ENCODE measurements at places on chromosomes 7 and 10. TPM values are rescaled to one million over a fixed set of nuclear protein-coding genes. Genes with fewer than 3 reads are reported as not detected.

DNA sequence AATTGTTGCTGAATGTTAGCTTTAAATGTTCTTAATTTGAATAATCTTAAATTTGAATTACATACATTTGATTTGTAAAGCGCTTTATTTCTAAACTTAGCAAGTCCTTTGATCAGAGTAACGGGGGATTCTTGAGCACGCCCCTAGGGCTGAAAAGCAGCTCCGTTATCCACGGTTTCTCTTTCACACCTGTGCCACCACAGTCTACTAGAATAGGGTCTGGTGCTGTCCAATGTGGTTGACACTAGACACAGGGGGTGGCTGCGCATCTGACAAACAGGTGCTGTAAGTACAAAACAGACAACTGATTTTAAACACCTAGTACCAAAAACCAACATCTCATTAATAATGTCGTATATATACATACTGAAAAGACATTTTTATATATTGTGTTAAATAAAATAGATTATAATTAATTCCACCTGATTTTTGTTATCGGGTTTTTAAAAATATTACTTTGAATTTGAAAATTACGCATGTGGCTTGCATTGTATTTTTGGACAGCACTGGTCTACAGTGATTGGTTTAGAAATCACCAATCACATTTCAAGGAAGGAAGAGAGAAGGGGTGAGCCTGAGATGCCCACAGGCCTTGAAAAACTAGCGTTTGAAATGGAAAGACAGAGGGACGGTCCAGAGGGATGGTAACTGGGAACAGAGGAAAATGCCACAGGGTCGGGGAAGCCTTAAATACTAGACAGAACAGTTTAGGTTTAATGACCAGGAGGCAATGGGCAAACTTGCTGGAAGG lies 7.3 kb downstream of the SEPHS1 start:
- peaks cover 59% of the 10 kb centered on the region for H3K36me3 ChIP-seq
- no peaks in the 10 kb centered on the region for H3K27me3 ChIP-seq
- DNase-seq: peak; percentile 66
- H3K4me1 ChIP-seq: peaks cover 40% of the 10 kb centered on the region

- H3K4me1 ChIP-seq: peaks cover 20% of the 10 kb centered on the region
- peaks cover 19% of the 10 kb centered on the region for H3K36me3 ChIP-seq
- DNase-seq: no peak
- H3K27ac ChIP-seq: no peak overlapping the region
- no peak overlapping the region for H3K4me3 ChIP-seq
- no peaks in the 10 kb centered on the region for H3K27me3 ChIP-seq
Observed at GRCh38 chr7:140136073-140136472, 40.7 kb downstream of the KDM7A start.

GRCh38 chr10:89377705-89378637 lies at the start of gene IFIT1B:
IFIT1B (plus strand) TSS chr10:89378056; CDS start chr10:89378136, 80 bp downstream.
- no peak within 1 kb of the TSS for H3K27ac ChIP-seq
- no peaks in the 10 kb centered on the region for H3K36me3 ChIP-seq
- no peak within 1 kb of the TSS for H3K4me3 ChIP-seq
- no peak for DNase-seq

DNA sequence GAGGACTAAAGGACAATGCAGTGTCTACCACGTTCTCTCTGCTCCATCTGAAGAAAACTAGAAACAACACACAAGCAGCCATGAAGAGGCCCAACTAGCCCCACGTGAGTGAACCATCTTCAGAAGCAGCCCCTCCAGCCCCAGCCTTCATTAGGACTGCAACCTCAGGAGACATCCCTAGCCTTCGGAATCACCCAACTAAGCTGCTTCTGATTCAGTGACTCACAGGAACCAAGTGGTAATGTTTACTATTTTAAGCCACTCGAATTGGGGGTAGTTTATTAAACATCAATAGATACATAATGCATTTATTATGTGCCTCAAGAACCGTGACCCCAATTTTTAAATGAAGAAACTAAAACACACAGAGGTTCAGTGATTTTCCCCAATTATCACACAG lies 22.6 kb downstream of the ARHGAP12 start:
- H3K27ac ChIP-seq: no peak overlapping the region
- no peaks in the 10 kb centered on the region for H3K27me3 ChIP-seq
- H3K4me1 ChIP-seq: peaks cover 25% of the 10 kb centered on the region

Gene GTPBP4
- total RNA-seq: 119 TPM

Gene SORCS1
- not detected for total RNA-seq

DNA sequence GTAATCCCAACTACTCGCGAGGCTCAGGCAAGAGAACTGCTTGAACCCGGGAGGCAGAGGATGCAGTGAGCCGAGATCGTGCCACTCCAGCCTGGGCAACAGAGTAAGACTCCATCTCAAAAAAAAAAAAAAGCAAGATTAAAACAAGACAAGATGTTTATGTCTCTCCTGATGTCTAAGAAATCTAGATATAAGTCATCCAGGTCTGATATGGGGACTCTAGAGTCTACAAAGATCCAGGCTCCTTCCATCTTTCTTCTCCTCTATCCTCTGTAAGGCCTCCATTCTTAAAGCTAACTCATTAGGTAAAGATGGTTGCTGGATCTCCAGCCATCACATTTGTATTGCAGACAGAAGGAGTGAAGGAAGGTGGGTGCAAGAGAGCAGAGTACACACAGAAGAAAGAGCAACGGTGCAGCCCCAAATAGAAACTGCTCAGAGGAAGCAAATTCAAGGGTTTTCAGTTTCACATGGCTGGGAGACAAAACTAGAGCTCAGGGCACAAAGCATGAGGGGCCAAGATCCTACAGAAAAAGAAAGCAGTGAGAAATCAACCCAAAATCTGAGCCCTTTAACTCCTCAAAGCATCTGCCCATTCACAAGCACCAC lies 57.6 kb downstream of the USP6NL start:
- no peaks in the 10 kb centered on the region for H3K36me3 ChIP-seq
- H3K4me1 ChIP-seq: peaks cover 33% of the 10 kb centered on the region
- peak; percentile 45 for DNase-seq

Gene GNGT1
- not detected for total RNA-seq

GRCh38 chr7:31058122-31058521 lies 6.0 kb downstream of the ADCYAP1R1 start:
- peak; percentile 31 for DNase-seq
- H3K27me3 ChIP-seq: peaks cover 11% of the 10 kb centered on the region
- no peaks in the 10 kb centered on the region for H3K4me1 ChIP-seq
- H3K36me3 ChIP-seq: no peaks in the 10 kb centered on the region
- H3K4me3 ChIP-seq: no peak overlapping the region

- no peak for DNase-seq
- peaks cover 28% of the 10 kb centered on the region for H3K4me1 ChIP-seq
- no peak overlapping the region for H3K27ac ChIP-seq
- peak overlapping the region; percentile 73 for H3K4me3 ChIP-seq
- peaks cover 12% of the 10 kb centered on the region for H3K27me3 ChIP-seq
Observed at GRCh38 chr10:79443338-79444198, 1.9 kb downstream of the ZCCHC24 start.

Gene SPDYE16
- total RNA-seq: 0.23 TPM

DNA sequence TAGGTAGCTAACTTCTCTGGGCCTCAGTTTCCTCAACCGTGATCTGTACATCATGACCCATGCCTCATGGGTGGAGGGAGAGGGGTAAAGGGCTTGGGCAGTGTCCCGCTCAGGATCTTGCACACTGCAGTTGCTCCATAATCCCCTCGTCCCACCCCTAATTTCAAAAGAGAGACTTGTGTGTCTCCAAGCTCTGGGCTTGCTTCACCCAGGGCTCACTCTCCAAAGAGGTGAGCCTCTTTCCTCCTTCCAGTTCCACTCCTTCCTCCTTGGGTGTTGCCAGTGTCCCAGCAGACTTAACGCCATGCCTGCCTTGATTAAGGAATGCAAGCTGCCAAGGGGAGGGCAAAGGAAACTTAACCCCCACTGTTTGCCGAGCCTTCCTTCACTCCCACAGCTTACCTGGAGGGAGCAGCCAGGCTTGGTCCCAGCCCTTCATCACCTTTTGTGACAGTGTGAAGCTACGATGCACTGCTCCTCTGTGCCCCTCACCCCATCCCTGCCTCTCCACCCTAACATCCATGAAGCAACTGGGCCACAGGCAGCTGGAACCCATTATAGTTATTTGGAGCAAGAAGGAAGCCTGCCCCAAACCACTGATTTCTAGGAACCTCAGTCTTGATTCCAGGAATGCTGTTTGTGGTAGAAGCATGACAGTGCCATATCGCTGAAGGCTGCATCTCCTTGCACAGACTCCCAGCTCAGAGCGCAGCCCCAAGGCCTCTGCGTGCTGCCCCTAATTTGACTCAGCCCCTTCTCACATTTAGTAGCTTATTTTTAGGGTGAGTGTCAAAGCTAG lies 363.3 kb downstream of the TNS3 start:
- no peak for DNase-seq
- no peaks in the 10 kb centered on the region for H3K27me3 ChIP-seq
- no peak overlapping the region for H3K4me3 ChIP-seq
- H3K27ac ChIP-seq: no peak overlapping the region
- H3K36me3 ChIP-seq: no peaks in the 10 kb centered on the region
- no peaks in the 10 kb centered on the region for H3K4me1 ChIP-seq

GRCh38 chr7:2209961-2210323 lies 22.8 kb downstream of the MAD1L1 start:
- no peaks in the 10 kb centered on the region for H3K27me3 ChIP-seq
- H3K27ac ChIP-seq: no peak overlapping the region
- DNase-seq: no peak

Gene VIPR2
- not detected for total RNA-seq

DNA sequence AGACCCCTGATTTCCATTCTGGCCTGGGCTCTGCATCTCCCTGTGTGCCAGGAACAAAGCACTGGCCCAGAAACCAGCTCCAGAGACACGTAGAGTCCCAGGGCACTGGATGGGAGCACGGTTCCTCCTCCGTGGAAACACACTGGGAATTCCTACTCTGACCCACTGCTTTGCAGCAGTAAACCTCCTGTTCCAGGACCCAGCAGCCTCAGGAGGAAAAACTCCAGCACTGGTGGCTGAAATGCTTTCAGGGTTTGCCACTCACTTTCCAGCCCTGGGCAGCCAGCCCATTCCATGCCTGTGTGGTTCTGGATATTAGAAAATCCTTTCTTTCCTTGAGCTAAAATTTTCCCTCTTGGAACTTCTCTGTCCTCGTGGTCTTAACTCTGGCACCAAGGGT lies 58.0 kb downstream of the FAM171A1 start:
- no peaks in the 10 kb centered on the region for H3K36me3 ChIP-seq
- no peak overlapping the region for H3K4me3 ChIP-seq
- no peak for DNase-seq
- H3K4me1 ChIP-seq: peaks cover 2% of the 10 kb centered on the region

Gene CLDN3
- not detected for total RNA-seq

Gene GRM8
- total RNA-seq: not detected

DNA sequence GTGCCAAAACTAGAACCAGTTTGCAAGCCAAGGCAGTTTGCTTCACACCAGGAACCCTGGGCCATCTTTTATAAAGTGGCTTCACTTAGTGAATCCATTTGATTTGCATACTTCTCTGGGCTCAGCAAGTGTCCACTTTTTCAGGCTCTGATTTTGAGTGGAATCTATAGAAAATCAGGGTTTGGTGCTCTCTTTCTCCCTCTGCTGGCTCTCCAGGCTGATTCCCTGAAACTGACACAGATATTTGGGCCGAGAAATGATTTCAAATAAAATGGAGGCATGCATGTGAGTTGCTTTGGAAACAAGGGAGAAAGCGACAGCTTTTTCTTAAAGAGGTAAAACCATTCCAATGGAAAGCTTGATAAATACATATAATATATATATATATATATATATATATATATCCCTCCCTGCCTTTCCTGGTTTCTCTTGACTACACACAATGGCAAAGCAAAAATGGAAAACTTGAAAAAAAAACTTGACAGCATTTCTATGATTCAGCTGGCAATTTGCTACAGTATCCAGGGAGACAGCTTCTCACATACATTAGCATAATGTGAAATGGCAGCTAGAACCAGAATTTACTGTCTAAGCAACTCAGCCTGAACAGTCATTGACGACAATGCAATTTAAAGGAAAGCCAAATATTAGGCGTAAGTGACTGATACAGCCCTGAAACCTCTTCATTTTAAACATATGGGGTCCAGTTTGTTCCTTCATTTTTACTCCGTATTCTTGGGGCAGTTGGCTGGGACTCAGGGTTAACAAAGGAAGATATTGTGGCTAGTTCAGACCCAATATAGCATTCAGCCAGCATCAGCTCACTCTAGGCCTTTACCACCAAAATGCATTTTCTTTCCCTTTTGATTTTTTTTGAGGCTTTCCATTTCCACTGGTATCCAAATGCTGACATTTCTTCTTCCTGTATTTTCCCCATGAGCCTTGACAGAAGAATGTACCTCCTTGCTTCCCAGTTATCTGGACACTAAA lies 188.5 kb downstream of the TMEM178B start:
- no peaks in the 10 kb centered on the region for H3K36me3 ChIP-seq
- H3K4me1 ChIP-seq: peaks cover 7% of the 10 kb centered on the region
- peaks cover 8% of the 10 kb centered on the region for H3K27me3 ChIP-seq
- no peak overlapping the region for H3K27ac ChIP-seq
- DNase-seq: no peak

DNA sequence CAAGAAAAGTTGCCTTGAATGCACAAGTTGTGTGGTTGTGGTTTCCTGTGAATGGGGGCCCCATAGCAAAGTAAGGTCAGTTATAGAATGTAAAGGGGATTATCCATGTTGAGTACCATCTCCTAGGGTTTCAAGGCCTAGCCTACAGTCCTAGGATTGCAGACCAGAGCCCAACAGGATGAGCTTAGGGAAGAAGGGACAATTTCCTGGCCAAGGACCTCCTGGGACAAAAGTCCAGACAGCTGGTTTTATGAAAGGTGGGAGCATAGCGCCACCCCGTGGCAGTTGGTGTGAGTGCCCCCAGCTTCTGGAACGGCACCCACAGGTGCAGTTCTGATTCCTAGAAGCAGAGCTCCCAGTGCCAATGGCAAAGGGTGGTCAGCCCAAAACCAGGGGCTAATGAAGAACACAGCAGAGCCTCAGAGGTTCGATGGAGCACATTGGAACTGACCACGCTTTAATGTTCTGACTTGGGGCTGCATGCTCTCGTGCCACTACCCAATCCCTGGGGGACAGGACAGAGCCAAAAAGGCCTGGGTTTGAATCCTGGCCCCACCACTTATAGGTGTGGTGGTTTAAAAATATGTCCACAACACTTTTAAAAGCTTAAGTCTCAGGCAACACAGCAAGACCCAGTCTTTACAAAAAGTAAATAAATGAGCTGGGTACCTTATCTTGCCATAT lies 25.8 kb upstream of the TMEM120A start:
- peak; percentile 80 for DNase-seq
- H3K4me1 ChIP-seq: peaks cover 8% of the 10 kb centered on the region
- H3K4me3 ChIP-seq: no peak overlapping the region
- no peaks in the 10 kb centered on the region for H3K27me3 ChIP-seq
- peaks cover 26% of the 10 kb centered on the region for H3K36me3 ChIP-seq

- H3K4me3 ChIP-seq: no peak overlapping the region
- no peaks in the 10 kb centered on the region for H3K36me3 ChIP-seq
- H3K27ac ChIP-seq: no peak overlapping the region
- no peaks in the 10 kb centered on the region for H3K4me1 ChIP-seq
- peaks cover 1% of the 10 kb centered on the region for H3K27me3 ChIP-seq
- DNase-seq: no peak
Observed at GRCh38 chr10:116408719-116409118, 18.9 kb upstream of the PNLIPRP3 start.

DNA sequence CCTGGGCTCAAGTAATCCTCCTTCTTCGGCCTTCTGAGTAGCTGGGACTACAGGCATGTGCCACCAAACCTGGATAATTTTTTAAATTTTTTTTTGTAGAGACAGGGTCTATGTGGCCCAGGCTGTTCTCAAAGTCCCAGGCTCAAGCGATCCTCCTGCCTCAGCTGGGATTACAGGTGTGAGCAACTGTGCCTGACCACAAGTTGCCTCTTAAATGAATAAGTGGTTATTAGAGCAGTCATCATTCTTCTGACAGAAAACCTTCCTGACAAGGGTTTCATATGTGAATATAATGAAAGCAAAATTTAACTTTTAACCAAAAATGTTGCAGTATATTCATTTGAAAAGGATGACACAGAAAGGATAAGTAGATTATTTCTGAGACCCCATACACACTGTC lies 532.5 kb downstream of the GRM8 start:
- H3K27ac ChIP-seq: no peak overlapping the region
- no peaks in the 10 kb centered on the region for H3K4me1 ChIP-seq
- H3K4me3 ChIP-seq: no peak overlapping the region

Measured in activated CD8-positive, alpha-beta T cell treated with anti-CD3 and anti-CD28 coated beads for 36 hours (primary cell).